Astrocyte of the hippocampus (primary cell): ENCODE measurements at places on chromosomes 11 and 22.

DNA sequence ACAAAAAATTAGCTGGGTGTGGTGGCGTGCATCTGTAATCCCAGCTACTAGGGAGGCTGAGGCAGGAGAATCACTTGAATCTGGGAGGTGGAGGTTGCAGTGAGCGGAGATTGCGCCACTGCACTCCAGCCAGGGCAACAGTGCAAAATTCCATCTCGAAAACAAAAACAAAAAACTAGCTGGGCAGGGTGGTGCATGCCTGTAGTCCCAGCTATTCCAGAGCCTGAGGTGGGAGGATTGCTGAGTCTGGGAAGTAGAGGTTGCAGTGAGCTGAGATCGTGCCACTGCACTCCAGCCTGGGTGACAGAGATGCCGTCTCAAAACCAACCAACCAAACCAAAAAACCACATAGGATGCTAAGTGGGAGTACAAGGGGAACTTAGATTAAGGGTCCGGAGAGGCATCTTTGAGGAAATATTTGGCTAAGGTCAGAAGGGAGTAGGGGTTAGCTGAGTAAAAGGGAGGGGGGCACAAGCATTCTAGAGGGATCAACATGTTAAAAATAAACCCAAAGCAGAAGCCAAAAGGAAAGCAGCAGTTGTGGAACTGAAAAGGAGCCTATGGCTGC lies 10.2 kb downstream of the PHF5A start:
- no peak for DNase-seq

DNA sequence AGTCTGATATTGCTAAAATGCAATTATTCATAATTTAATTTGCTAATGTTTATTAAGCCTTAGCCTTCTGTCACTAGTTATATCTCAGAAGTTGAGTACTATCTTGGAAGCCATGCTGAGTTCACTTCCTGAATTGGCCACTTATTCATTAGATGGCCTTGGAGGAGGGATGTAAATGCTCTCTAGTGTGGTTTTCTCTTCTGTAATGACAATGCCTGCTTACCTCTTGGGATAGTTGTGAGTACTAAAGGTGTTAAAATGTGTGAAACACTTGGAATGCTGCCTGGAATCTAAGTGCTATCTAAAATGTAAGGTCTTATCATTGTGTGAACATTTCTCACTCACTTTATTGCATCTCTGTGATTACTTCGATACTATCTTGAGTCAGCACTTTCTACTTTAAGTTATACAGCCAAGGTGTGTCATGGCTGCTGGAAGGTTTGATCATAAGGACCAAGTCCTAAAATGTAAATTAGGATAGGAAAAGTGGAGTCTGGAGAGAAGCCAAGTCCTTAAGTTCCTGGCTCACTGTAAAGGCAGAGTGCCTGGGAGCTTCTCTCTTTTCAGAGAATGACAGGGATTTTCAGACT lies 12.4 kb downstream of the GLYATL2 start:
- no peak for DNase-seq

- no peak for DNase-seq
These were observed 74.8 kb downstream of the MICAL2 start for GRCh38 chr11:12185106-12185690.

GRCh38 chr11:134604886-134605285 lies 192.8 kb upstream of the B3GAT1 start:
- DNase-seq, result no peak

DNA sequence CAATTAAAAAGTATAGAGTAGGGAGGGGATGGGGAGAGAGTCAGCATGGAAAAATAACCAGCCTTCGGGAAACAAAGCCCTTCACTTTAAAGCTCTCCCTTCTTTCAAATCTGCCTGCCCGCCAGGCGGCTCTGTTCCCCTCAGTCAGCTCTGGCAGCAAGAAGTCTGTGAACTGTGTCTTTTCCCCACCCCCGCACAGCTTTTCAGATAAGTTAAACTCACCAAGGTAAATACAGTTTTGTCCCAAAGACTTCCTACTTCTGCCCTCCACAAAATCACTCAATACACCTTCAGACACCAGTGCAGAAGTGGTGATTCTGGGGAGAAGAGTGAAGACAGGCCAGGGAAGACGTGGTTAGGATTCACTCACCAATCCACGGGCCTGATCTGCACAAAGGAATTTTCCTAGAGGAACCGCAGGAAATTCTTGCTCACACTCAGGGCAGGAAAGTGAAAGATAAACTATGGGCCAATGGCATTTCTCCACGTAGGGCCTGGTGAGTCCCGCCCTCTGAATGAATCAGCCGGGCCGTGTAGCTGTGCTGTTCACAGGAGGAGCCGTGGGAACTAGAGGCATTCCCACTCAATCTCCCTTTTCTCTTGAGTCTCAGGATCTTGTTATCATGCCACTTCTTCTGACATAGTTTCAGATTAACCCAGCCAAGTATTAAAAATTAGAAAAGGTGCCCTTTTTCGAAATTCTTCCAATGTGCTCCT lies at the start of gene TRIM5:
TSS of gene TRIM5 (minus strand) at position 429 of the 717 bp plus-strand sequence. CDS start 4,897 bp downstream, outside the sequence.
- DNase-seq, result peak; percentile 98

GRCh38 chr11:62446091-62446490 lies 27.3 kb downstream of the SCGB1A1 start:
- no peak for DNase-seq

GRCh38 chr11:65593518-65594414 lies 1.8 kb downstream of the KCNK7 start:
- DNase-seq, result peak; percentile 53

- peak; percentile 18 for DNase-seq
These were observed 69.1 kb downstream of the FCHSD2 start for GRCh38 chr11:73072935-73073481.

DNA sequence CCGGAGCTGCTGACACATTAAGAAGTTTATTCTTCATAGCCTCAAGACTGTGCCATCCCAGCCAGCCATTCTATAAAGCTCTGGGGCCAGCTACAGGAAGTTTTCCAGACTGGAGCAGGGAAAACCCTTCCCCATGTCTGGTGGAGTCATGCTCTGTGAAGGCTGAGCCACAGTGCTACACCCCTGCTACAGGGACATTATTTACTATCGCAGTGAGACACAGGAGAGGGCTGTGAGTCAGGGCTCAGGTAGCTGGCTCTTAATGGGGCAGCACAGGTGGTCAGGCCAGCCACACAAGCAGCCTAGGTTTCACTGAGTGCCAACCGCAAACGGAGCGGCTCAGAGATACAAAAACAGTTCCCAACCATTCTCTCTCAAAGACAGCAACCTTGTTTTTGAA lies 12.1 kb downstream of the HPS4 start:
- peak; percentile 94 for DNase-seq
